ENCODE measurements at places on chromosomes 16 and 17.

DNA sequence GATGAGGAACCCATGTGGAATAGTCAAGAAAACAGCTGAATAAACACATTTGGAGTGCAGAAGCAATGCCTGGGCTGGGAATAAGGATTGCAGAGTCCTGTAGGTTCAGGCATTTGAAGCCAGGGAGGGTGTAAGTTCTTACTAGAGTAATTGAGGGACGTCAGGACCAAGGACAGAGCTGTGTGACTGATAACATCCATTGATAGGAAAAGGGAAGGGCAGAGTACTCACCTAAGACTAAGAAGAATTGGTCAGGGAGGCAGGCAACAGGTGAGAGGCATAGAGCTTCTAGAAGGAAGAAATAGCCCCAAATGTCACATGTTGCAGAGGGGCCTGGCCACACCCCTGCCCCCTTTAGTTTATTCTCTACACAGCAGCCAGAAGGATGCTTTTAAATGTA is 79.8 kb upstream of the TMEM132E start:
- peak; percentile 1 for DNase-seq

- DNase-seq = no peak
Measured at GRCh38 chr16:47779201-47780016, 318.3 kb downstream of the PHKB start.

GRCh38 chr16:19238406-19238805 is 47.1 kb upstream of the CLEC19A start:
- no peak for DNase-seq

- DNase-seq = no peak
Measured at GRCh38 chr16:85860413-85861094, 38.4 kb upstream of the IRF8 start.

DNA sequence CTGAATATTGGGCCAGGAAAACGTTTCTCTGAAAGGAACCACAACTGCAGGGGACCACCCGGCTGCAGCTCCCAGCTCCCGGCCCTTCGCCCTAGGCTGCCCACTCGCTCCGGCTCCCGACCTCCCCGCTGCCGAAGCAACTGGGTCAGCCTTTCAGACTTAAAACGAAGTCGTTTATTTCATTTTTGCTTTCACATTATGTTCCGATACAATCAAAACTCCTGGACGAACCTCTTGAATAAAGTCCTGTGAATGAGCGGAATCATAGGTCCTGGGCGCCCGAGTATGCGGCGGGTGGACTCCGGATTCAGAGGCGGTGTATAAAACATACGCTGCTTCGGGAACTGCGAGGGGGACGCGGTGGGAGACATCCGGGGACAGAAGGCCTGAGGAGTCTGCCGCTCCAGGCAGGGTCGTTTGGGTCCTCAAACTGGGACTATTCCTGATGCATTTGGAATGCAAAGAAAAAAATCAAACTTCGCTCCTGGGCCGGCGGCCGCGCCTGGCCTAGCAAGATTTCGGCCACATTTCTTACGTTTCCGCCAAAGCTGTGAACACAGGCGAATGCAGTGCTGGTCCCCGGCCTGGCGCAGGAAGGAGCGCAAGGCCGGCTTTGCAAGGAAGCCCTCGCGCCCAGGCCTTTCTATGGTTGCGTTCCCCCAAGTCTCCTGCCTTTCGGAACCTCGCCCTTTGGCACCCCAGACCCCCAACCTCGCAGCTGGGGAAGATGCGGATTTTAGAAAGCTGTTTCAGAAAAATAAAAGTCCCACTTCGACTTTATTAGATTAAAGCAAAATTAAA is 3.7 kb downstream of the CBLN1 start:
- no peak for DNase-seq

- DNase-seq = no peak
Measured at GRCh38 chr16:28504707-28505404, 1.8 kb downstream of the IL27 start.

- peak; percentile 26 for DNase-seq
Measured at GRCh38 chr17:58249270-58250133, 11.1 kb downstream of the LPO start.

GRCh38 chr16:69894676-69895075 is 56.5 kb upstream of the CLEC18A start:
- DNase-seq = no peak

DNA sequence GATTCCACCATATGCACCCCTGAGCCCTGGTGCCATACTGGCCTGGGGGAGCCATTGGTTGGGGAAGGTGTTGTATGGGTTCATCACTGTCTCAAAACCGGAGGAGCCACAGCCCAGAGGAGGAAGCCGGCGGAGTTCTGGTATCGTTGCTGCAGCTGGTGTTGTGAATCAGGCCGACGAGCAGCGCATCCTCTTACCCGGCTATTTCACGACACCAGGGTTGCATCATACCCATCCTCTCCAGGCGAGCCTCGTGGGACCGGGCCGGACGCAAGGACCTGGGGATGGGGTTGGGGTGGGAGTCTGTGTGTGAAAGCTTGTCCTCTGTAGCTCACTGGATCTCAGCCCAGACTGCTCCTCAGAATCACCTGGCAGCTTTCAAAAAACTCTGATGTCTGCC is 6.6 kb upstream of the SLC12A3 start:
- no peak for DNase-seq

DNA sequence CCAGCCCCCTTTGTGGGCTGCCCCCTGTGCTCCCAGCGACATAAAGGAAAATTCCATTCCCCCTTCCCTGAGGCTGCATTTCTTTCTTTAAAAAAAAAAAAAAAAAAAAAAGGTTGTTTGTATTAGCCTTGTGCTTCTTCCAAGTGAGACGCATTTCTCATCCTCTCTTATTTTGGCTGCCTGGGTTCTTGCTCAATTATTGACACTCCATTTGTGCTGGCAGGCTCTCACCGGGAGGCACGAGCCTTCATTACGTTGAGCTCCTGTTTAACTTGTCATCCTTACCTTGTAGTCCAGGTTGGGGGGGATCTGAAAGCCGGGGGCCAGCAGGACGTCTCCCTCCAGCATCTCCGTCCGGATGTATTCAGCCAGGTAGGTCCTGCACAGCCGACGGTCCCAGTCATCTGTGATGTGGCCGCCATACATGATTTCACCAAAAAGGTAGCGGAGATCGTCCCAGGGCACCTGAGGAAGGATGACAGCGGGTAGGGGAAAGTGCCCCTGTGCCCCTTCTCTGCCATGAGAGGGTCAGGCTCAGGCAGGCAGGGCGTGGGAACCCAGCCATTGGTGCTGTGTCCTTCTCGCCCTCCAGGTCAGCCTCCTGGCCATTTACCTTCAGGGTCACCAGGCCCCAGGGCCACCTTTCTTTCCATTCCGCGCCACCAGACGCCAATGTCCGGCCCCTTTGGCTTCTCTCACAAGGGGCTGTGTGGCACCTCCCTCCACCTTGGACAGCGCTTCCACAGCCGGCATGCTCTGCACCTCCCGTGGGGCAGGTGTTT is 50.6 kb downstream of the PGS1 start:
- no peak for DNase-seq

DNA sequence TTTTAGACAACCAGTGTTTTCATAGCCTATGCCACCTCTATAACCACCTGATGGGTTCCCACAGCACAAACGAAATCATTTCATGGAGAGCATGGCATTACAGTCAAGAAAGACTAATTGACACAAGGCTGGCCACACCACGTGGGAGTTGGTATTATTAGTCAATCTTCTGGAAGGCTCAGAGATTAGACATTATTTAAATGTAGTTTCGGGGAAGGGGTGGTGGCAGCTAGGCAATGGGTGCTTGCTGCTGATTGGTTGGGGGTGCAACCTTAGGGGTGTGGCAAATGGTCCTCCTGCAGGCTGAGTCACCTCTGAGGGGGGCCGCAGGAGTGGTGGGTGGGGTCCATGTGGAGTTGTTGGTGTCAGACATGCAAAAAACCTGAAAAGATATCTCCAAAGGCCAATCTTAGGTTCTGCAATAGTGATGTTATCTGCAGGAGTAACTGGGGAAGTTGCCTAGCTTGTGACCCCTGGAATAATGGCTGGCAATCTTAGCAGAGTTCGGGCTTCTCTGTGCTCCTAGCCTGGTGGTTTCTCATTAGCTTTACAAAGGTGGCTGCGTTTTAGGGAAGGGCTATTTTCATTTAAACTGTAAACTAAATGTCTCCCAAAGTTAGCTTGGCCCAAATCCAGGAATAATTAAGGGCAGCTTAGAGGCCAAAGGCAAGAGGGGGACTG is 4.6 kb downstream of the TEN1 start:
- no peak for DNase-seq

DNA sequence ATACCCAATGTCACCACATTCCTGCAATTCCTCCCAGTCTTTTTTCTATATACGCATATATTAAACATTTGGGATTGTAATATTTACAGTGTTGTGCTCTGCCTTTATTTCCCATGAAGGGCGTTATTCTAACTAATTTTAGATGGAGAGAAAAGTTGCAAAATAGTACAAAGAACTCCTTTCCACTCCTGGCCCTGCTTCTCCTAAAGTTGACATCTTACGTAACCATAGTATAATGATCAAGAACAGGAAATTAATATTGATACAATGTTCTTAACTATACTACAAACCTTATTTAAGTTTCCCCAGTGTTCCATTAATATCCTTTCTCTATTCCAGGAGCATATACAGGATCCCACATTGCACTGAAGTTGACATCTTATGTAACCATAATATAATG is 46.3 kb downstream of the TK2 start:
- no peak for DNase-seq

DNA sequence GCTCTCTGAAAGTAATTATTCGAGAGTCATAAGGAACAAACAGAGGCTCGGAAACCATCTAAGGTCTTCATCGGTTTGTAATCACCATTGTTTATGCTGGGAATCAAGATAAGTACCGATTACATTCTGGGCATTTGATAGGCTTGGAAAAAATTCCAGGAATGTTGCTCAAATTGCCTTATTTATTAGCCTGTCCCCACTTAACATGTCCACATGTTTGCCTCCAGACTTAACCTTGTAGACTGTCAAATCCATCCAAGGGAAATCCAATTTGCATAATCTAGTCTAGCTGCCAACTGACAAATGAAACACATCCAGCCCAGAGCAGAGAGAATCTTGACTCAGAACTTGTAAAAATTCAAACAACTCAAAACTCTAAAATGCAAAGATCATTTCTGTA is 51.3 kb upstream of the TMC5 start:
- DNase-seq = no peak

DNA sequence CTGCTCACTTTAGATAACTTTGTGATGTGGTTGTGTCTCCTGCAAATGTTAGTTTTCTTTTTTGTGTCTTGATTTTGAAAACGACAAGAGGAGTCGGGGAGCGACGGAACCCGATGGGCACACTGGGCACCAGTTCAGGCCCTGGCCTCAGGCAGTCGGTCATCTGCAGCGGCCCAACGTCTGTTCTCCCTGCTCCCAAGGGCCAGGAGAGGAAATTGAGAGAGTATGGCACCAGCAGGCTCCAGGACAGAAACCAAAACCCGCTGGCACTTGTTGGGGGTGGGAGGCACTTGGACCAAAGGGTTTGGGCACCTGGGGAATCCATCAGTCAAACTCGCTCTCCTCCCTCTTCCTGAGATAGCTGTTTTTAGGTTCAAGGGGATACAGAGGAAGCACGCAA is 17.2 kb downstream of the RBFOX3 start:
- no peak for DNase-seq

- DNase-seq = no peak
Measured at GRCh38 chr17:29089601-29090044, 46.7 kb downstream of the PIPOX start.

- no peak for DNase-seq
Measured at GRCh38 chr16:12513791-12514175, 289.9 kb downstream of the CPPED1 start.
